Fibroblast of villous mesenchyme (primary cell): ENCODE measurements at places on chromosomes 11 and 22. TPM values are rescaled to one million over a fixed set of nuclear protein-coding genes. Genes with fewer than 3 reads are reported as not detected.

Gene RAC2
- 8.1 and 11.2 TPM in 2 replicates for total RNA-seq

Gene C2CD2L
- 4.5 and 5.6 TPM in 2 replicates for total RNA-seq

Gene GDPD4
- 0.43 and 0.64 TPM in 2 replicates for total RNA-seq

Gene FSHB
- not detected in 2 replicates for total RNA-seq

Gene LDLRAD3
- 2.6 and 3.9 TPM in 2 replicates for total RNA-seq

Gene EPS8L2
- 42.5 and 55.3 TPM in 2 replicates for total RNA-seq

Gene ENTHD1
- total RNA-seq: not detected in 2 replicates

Gene OR5B21
- under 0.01 TPM in 1 of 2 replicates, not detected in the other for total RNA-seq

Gene LIF
- 7.4 and 7.8 TPM in 2 replicates for total RNA-seq

Gene NECTIN1
- 3.9 and 4.8 TPM in 2 replicates for total RNA-seq

Gene PAK1
- 68.9 and 69.1 TPM in 2 replicates for total RNA-seq
